MV-4-11 (cell line): ENCODE measurements at places on chromosomes 16 and 17.

- DNase-seq = no peak
These were observed 1.7 kb downstream of the FZD2 start for GRCh38 chr17:44558710-44559633.

DNA sequence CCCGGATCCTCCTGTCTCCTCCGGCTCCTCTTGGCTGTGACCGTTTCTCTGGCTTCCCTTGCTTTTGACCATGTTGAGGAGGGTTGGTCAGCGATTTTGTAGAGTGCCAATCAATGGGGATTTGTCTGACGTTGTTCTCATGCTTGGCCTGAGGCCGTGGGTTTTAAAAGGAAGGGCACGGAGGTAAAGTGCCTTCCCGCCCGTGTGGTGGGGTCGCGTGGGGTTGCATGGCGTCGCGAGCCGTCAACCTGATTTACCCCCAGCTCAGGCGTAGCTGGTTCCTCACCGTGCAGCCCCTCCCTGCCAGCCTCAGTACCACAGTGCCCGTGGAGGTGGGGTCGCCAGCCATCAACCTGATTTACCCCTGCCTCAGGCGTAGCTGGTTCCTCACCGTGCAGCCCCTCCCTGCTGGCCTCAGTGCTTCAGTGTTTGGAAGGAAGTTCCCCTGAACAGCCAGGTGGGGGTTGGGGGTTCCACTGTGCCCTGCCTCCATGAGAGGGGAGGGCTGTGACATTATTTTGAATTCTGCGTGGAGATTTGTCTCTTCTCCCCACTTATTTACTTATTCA is 5.0 kb downstream of the TPSAB1 start:
- no peak for DNase-seq

- DNase-seq = peak; percentile 67
These were observed 85.1 kb downstream of the SLC39A11 start for GRCh38 chr17:73007407-73007806.

GRCh38 chr17:81727324-81728031 is 15.4 kb downstream of the SLC25A10 start:
- no peak for DNase-seq

- DNase-seq = no peak
These were observed 12.6 kb upstream of the CLUH start for GRCh38 chr17:2723997-2724783.

- DNase-seq = peak; percentile 14
These were observed 28.0 kb downstream of the NXN start for GRCh38 chr17:951325-952132.

- no peak for DNase-seq
These were observed 35.0 kb downstream of the CRISPLD2 start for GRCh38 chr16:84854759-84855158.

DNA sequence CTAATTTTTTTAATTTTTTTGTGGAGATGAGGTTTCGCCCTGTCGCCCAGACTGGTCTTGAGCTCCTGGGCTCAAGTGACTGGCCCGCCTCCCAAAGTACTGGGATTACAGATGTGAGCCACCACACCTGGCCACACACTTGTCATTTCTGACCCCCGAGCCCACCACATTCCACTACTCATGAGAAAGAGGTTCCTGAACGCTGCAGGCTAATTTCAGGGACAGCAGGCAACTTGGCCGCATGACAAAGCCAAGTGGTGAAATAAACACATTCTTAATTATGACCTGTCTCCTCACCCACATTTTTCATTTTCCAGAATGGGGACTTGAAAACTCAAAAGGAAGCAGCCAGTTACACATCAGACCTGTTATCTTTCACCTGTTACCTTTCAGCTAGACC is 114.5 kb downstream of the ABCC6 start:
- no peak for DNase-seq

DNA sequence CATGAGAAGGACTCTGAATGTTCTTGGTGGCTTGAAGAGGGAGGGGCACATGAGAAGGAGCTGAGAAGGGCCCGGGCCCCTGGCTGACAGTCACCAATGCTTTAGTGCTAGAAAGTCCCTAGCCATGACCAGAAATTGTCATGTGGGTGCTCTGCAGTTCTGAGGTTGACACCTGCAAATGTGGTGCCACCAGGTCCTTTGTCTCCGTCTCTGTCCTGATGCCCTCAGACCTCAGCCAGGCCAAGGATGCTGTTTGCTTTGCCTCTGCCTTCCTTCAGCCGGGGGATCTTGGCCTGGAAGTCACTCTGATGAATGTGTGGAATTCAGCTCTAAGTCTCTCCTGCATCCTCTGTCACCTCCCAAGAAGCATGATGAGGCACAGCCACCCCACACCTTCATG is 63.6 kb downstream of the TNFRSF13B start:
- no peak for DNase-seq

DNA sequence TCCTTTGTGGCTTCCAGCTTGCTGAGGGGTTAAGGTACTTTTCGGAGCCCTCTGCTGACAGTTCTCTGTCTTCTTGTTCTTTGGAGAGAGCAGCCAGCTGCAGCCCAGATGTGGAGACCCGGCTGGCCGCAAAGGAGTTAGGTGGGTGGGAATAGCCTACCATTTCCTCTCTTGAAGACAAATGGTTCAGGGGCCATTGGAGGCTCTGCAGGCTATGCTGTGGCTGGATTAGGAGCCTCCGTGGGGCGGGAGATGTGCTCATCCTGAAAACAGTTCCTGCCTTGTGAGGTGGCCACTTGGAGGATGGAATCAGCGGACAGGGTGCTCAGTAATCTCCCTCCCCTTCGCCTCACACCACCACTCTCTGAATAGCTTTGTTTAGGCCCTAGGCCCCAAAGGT is 30.3 kb downstream of the MEOX1 start:
- no peak for DNase-seq

GRCh38 chr17:16301963-16302855 is 51.1 kb downstream of the CENPV start:
- no peak for DNase-seq

GRCh38 chr16:11670171-11671131 is 2.2 kb downstream of the SNN start:
- no peak for DNase-seq

DNA sequence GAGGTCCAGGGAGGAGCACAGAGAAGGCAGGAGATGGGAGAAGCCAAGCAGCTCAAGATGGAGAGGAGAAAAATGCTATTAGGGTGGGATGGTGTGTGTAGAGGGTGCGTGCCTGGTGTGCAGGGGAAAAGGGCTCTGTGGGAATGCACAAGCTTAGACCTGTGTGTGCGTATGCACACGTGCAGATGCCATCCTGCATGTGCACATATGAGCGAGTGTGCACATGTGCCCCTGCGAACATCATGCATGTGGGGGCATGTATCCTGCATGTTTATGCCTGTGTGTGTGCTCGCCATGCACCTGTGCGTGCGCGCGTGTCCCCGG is 438 bp upstream of the KCNJ12 start:
- no peak for DNase-seq

DNA sequence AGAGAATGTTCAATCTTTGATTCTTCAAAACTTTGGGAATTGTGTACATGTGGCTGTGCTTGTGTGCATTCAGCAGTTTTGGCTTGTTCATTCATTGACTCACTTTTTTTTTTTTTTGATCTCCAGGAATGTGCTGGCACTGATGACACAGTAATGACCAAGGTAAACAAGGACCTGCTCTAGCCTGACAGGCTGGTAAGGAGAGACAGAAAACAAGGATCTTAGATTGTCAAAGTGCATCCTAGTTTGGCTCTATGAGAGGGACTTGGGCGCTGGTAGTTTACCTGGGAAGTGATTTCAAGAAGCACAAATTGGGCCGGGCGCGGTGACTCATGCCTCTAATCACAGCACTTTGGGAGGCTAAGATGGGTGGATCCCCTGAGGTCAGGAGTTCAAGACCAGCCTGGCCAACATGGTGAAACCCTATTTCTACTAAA is 233.1 kb upstream of the WSCD1 start:
- DNase-seq = no peak

DNA sequence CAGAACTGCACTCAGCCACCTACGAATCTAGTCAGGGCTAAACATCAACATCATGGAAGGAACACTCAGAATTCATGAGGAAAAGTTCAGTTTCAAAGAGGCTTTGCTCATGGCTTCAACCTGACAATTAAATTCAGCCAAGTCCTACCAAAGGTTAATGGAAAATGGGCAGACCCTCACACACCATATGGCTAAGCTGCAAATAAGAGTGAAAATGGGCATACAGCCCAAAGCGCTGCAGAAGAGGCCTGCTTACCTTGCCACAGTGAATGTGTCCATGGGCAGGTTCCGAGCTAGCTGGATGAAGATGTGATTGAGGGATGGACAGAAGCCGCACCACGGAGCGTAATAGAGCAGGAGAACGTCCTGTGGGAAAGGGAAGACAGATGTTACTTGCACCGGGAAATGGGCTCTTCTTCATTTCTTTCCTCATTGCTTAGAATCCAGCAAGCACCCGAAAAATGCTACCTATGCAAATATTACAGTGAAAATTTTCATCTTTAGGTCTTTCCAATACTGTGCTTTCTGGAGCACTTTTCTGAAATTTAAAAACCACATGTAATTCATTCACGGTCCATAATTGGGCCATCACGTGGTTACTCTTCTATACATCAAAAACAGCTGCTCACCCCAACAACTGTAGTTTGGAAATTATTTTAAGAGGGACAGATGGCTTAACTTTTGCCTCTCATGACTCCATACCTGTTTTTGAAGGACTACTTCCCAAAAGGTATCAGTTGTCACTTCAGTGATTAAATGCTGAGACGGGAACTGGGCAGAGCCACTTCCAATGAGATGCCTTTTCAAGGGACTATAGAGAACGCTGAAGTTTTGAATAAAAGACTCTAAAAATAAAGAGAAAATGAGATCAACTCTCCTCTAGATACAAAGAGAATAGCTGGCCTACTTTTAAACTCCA is 19.6 kb downstream of the SNN start:
- DNase-seq = no peak

GRCh38 chr16:6104428-6104827 is 1006.8 kb upstream of the EEF2KMT start:
- DNase-seq = no peak

DNA sequence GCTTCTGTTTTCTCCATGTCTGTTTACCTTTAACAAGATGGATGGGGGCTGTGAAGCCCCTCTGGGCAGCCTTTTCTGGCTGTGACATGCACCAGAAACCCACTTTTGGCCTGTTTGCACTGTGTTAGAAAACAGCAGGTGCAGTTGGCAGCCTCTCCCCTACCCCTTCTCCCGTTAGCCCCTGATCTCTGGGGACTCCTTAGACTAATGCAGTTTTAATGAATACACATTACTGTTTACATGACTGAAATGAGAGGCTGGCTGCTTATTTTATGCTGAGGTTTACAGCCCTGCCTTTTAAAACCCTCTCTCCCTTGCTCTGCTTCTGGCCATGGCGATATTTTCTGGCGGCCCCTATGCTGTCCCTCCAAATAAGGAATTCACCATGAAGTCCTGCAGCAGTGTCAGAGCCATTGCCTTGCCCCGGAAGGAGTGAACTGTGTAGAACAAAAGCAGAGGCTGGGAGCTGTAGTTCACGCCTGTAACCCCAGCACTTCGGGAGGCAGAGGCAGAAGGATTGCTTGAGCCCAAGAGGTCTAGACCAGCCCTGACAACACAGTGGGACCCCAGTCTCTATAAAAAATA is 79.3 kb downstream of the PRKCB start:
- no peak for DNase-seq

DNA sequence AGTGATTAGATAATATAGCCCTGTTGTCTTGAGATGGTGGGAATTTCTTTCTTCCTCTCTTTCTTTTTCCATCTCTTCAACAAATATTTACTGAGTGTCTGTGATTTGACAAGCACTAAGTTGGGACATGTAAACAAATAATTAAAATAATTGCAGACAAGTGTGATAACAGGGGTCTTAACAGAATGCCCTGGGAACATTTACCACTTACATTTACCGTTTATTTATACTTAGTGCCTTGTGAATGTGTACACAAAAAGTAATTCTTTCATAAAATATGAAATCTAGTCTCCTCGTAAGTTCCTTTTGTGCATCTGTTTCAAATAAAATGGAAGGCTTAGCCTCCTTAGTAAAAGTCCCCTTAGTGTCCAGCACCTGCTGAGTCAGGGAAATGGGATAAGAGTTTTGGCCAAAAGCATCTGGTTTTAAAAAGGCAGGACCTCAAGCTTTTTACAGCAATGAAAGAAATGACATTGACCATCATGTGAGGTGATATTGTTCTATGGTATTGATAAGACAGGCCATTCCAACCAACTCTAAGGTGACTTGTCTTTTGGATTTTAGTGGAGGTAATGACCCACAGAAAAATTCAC is 188.2 kb downstream of the HS3ST3B1 start:
- no peak for DNase-seq

DNA sequence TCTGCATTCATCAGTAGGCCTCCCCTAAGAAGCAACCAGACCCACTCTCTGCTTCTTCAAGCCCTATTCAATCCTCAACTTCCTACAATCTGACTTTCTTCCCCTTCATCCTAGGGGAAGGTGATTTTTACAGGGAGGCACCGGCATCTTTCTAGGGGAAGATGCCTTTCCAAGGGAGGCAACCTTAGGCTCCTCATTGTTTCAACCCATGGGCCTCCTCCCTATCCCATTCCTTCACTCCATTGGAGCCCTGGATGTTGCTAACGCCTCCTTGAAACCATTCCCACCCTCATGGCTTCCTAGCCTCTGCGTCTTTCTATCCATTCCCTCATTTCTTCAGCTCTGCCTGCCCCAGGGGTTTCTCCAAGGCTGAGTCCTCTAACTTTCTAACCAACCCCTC is 2.7 kb upstream of the CUEDC1 start:
- DNase-seq = no peak

- peak; percentile 44 for DNase-seq
These were observed 19.8 kb upstream of the CMIP start for GRCh38 chr16:81424771-81425170.

DNA sequence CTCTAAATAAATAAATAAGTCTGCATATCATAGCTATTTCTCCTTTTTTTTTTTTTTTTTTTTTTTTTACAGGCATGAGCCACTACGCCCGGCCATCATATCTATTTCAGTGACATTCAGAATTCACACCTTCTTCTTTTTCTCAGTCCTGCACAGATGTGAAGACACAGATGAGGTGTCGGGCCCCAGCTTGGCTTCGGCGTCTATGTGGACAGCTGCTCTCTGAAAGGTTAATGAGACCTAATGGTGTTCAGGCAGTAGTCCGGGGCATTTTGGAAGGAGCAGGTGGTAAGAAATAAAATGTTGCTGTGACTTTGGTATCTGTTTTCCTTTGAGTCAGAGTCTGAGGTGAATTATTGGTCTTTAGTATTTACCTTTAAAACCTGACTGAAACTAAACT is 23.6 kb downstream of the TANGO6 start:
- no peak for DNase-seq

DNA sequence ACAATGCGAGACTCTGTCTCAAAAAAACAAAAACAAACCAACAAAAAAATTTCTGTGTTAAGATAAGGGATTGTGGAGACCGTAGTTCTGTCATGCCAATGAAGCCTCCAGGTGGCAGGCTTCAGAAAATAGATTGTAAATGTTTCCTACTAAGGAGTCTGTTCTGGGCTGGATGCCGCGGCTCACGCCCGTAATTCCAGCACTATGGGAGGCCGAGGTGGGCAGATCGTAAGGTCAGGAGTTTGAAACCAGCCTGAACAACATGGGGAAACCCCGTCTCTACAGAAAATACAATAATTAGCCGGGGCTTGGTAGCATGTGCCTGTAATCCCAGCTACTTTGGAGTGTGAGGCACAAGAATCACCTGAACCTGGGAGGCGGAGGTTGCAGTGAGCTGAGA is 4.4 kb upstream of the SNX29 start:
- no peak for DNase-seq
